ENCODE measurements at places on chromosomes 1 and 21. TPM values are rescaled to one million over a fixed set of nuclear protein-coding genes. Genes with fewer than 3 reads are reported as not detected.

- DNase-seq: no peak
Observed at GRCh38 chr1:42168763-42169162, 4.2 kb upstream of the GUCA2A start.

GRCh38 chr1:208164609-208165008, 79.6 kb downstream of the PLXNA2 start:
- no peak for DNase-seq

GRCh38 chr1:209624558-209625549, 27.4 kb downstream of the LAMB3 start:
- no peak for DNase-seq

DNA sequence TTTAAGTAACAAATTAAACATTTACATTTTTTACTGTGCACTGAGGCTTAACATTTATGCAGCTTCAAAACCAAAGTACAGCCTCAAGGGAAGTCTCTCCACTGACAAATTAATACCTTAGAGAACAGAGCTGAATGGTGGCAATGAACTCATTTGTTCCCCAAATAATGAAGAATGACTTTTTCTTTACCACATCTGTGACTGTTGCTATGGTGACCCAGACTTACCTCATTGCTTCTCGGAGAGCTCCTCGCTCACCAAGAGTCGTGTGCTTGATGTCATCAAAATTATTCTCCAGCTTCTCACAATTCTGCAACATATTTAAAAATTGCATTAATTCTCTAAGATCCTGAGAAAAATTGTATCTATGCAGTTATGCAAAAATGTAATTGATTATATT, 92.9 kb downstream of the DPYD start:
- no peak for DNase-seq

DNA sequence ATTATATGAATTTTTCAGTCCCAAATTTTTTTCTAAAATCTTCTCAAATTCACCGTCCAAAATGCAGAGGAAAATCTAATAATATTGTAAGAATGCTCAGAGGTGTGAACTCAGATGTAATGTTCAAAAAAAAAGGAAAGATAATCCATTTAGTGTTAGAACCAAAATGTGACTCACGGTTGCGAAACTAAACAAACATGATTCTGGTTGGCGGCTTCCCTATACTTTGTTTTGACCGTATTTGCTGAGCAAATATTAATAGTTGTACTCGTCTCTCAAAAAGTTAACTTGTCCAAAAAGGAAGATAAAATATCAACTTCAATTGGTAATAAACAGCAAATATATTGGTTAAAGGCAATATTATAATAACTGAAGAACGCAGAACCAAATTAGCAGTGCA, 34.4 kb downstream of the ZSWIM5 start:
- no peak for DNase-seq

DNA sequence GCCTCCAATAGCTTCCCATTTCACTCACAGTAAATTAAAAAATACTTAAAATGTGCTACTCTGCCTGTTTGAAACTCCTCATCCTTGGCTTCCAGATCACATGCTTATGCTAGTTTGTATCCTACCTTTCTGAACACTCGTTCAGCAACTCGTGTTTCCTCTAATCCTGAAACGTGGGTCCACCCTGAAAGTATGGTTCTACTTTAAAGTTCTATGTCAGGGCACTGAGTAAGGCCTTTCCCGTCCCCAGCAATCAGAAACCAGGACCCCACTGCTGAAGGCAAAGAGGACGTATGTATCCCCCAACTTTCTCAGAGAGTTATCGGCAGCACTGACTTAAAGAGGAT, 419 bp upstream of the TSEN15 start:
- no peak for DNase-seq

GRCh38 chr1:212457740-212458338, 25.1 kb downstream of the NENF start:
- no peak for DNase-seq

- DNase-seq: no peak
Observed at GRCh38 chr1:87119541-87120140, 205.2 kb downstream of the HS2ST1 start.

GRCh38 chr1:41615316-41615715, 130.8 kb upstream of the EDN2 start:
- no peak for DNase-seq

GRCh38 chr1:6113745-6114144, 66.4 kb downstream of the CHD5 start:
- no peak for DNase-seq

- no peak for DNase-seq
Observed at GRCh38 chr1:59979666-59980065, 53.1 kb upstream of the CYP2J2 start.

DNA sequence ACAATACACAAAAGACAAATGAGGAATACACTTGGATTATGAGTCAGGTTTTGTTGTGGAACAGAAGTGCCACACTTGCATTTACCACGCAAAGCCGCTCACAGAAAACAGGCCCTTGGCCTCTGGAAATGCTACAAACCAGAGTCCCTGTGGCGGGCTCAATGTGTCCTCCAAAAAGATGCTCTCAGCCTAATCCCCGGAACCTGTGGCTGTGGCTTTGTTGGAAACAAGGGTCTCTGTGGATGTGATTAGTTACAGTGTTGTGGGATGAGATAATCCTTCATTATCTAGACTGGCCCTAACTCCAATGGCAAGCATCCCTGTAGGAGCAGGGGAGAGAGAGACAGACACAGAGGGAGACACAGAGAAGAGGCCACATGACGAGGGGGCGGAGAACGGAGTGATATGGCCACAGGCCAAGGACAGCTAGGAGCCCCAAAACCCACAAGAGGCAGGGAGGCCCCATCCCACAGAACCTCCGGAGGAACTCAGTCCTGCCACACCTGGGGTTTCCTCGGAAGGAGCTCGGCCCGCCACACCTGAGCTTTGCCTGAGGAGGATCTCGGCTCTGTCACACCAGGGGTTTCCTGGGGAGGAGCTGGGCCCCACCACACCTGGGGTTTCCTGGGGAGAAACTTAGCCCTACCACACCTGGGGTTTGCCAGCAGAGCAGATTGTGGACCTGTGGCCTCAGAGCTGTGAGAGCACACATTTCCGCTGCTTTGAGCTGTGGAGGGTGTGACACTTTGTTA, 55.4 kb downstream of the NPHP4 start:
- DNase-seq: no peak

GRCh38 chr1:166960858-166961474, 14.4 kb downstream of the ILDR2 start:
- no peak for DNase-seq

DNA sequence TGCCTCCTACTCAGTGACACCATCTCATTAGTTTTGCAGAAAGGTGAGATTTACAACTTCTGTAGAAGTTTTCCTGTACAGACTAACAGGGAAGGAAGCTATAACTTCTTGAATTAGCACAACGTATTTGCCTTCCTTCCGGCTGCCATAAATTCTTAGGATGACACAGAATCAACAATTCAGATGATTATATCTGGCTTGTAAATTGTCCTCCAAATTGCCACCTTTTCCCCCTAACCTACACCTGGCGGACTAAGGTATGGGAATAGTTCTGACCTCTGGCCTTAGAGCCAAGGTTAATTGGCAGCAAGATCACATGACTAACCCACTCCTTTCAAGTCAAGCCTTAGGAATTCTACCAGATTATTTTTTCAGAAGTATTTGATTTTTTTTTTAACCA, 284.3 kb downstream of the LMO4 start:
- no peak for DNase-seq

GRCh38 chr1:8370046-8370881, 52.4 kb downstream of the SLC45A1 start:
- no peak for DNase-seq

- no peak for DNase-seq
Observed at GRCh38 chr21:35382696-35383095, 333.6 kb upstream of the RUNX1 start.

- no peak for DNase-seq
Observed at GRCh38 chr1:19361611-19362147, 49.6 kb downstream of the SLC66A1 start.

GRCh38 chr1:2230781-2231531, 2.8 kb downstream of the SKI start:
- DNase-seq: no peak

- DNase-seq: no peak
Observed at GRCh38 chr1:46405724-46406123, 11.6 kb downstream of the FAAH start.

DNA sequence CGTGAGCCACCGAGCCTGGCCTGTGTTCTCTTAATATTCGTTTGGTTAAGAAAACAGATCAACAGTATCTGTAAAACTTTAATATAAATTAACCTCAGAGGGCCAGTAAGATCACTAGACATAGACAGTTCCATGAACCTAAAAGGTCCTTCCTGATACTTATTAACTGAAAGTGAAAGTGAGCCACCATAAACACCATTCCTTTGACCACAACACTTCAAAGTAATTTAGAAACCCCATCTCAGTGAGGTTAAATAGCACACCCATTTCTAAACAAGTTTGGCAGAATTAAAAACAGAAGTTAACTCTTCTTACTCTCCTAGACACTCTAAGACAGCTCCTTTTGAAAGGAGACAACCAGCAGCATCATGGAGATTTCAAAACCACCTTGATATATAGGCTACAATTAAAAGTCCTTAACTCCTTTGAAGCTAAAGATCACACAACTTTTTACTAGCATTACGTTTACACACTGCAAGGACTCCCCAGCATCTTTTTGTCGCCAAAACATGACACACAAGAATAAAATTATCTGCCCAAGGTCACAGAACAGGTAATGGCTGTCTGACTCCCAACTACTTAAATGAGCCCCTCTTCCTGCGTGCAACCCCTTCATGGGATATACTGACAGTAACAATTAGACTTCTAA, 2.2 kb downstream of the RNF19B start:
- no peak for DNase-seq

DNA sequence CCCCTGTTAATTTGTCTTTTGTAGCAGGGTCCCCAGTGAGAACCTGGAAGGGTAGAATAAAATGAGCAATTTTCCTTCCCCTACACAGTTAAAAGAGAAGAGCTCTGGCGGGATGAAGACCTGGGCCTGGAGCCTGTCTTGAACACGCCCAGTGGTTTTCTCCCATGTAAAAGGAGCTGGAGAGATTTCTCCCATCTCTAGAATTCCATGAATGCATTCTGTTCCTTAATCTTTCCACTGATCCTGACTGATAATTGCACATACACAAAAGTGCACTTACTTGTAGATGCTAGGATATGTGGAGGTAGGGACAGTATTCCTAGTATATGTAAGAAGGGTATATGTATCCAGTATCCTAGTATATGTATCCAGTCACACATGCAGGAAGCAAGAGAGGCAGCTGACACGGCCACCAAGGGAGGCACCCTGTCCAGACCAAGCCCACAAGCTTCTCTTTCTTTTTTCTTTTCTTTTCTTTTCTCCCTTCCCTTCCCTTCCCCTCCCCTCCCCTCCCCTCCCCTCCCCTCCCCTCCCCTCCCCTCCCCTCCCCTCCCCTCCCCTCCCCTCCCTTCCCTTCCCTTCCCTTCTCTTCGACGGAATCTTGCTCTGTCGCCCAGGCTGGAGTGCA, 11.9 kb upstream of the PKNOX1 start:
- DNase-seq: no peak

GRCh38 chr1:23544444-23545389, 13.7 kb upstream of the E2F2 start:
- DNase-seq: no peak

- no peak for DNase-seq
Observed at GRCh38 chr1:156677616-156678596, 699 bp upstream of the NES start.

DNA sequence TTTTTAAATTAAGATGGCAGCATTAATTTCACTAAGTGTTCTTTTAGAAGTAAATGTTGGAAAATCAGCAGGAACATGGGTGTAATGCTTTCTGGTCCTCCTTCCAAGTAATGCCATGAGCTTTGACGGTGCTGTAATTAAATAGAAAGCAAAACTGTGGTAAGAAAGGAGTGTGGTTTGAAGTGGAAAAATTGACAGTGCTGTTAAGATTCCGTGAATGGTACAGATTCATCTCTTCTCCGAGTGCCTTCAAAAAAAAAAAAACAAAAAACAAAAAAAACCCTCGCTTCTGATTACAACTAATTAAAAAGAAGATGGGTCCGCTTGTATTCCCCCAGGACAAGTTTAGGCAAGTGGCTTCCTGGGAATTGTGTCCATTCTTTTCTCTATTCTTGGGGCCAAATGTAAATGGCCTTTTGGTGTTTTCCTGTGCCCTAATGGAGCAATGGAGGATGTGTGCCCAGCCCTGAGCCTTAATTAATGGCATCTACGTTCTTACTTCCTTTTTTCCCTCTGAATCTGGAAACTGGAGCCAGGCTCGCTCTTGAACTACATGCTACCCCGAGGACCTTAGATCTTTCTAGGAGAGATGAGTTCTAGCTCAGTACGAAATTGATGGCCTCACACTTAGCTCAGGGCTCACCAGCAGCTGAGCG, 5.1 kb downstream of the LMO4 start:
- no peak for DNase-seq

GRCh38 chr1:47459253-47459788, 21.5 kb downstream of the FOXD2 start:
- DNase-seq: no peak

DNA sequence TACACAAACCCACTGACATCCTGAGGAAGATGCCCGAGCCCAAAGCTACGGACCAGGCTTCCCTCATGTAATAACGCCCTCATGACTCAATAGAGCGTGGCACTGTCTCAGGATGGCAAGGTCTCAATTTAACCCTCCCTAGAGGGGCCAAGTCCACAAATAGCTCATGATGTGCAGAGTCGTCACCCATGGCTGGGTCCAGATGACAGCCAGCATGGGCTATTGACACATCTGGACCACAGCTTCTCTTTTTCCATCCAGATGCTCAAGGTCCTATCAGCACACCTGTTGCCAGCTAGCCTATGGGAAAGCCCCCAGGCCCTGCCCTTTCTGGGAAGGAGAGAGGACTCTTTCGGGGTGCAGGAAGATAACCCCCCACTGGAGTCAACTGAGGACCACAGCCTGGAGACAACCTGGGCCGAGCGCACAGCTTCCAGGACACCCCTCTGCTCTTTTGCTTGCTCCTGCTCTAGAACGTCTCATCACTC, 2.8 kb downstream of the LAPTM5 start:
- DNase-seq: no peak

ANGPTL1 gene
- polyA plus RNA-seq: 9.6 TPM

RASSF5 gene
- polyA plus RNA-seq: 5.0 TPM

THEMIS2 gene
- 2.8 TPM for polyA plus RNA-seq

VPS13D gene
- polyA plus RNA-seq: 27.0 TPM

LCE1C gene
- polyA plus RNA-seq: not detected

C1orf167 gene
- not detected for polyA plus RNA-seq

PGLYRP4 gene
- not detected for polyA plus RNA-seq

SPATA45 gene
- polyA plus RNA-seq: not detected

ECM1 gene
- polyA plus RNA-seq: 22.1 TPM

HOOK1 gene
- 74.1 TPM for polyA plus RNA-seq

NAV1 gene
- polyA plus RNA-seq: 18.8 TPM

CLCA4 gene
- polyA plus RNA-seq: not detected

CCDC181 gene
- 12.5 TPM for polyA plus RNA-seq

LCE2C gene
- polyA plus RNA-seq: not detected

SH2D1B gene
- polyA plus RNA-seq: 0.26 TPM

CYP4Z1 gene
- 0.31 TPM for polyA plus RNA-seq

NMNAT2 gene
- polyA plus RNA-seq: 3.4 TPM

SLC30A7 gene
- polyA plus RNA-seq: 18.8 TPM

All from right renal pelvis (tissue), 4 donors.